ENCODE measurements at places on chromosomes 7 and 10.

GRCh38 chr10:103613616-103614015 is 120.1 kb downstream of the NEURL1 start:
- DNase-seq, result no peak

DNA sequence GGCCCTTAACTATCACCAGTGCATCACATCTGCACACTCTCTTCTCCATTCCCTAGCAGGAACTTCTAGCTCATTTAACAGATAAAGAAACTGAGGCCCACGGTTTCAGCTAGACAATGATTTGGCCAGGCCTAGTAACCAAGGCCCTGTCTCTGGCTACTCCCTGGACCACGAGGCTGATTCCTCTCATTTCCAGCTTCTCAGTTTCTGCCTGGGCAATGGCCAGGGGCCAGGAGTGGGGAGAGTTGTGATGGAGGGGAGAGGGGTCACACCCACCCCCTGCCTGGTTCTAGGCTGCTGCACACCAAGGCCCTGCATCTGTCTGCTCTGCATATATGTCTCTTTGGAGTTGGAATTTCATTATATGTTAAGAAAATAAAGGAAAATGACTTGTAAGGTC is 13.5 kb downstream of the AQP1 start:
- no peak for DNase-seq

GRCh38 chr10:21372651-21373410 is 152.7 kb downstream of the SKIDA1 start:
- DNase-seq, result peak; percentile 30

DNA sequence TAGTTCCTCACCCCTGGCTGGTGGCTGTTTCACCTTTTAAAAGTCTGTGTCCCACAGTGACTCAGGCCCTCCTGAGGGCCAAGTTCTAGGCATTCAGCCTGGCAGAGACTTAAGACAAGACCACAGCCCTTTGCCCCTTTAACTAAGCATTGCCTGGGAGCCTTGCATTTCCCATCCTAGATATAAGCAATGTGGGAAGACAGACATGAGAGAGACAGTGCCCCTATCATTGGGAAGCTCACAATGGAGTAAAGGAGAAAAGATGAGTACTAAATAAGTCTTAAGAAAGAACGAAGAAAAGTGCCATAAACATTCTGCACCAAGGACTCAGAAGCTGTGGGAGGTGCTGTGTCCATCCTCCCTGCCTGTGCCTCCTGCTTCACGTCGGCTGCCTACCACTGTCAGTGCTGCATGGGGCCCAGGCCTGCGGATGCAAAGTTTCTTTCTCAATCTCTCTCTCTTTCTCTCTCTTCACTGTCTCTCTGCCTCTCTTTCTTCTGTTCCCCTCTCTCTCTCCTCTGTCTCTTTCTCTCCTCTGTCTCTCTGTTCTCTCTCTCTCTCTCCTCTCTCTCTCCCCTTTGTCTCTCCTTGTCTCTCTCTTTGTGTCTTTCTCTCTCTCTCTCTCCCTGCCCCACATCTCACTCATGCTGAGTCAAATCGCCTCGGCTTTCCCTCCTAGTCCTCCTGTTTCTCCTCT is 21.5 kb downstream of the GPRIN2 start:
- no peak for DNase-seq

DNA sequence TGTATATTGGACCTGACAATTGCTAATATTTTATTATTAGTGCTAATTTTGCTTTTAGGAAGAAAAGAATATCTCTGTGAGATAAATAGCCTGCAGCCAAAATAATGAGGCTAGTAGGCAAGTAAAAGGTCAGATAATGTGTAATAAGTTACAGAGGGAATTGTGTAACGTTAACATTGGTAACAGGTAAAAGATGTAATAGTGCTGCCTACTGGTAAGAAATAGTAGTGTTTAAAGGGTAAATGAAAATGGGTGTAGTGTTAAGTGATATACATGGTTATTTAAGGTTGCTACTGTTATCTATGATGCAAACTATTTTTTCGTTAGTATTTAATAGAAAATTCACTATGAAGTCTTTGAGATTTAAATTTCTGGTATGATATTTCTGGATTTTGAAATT is 9.2 kb upstream of the FOXP2 start:
- peak; percentile 51 for DNase-seq

GRCh38 chr10:26556748-26557640 is 118.9 kb downstream of the APBB1IP start:
- peak; percentile 47 for DNase-seq

GRCh38 chr10:76184647-76185046 is 753.2 kb downstream of the LRMDA start:
- DNase-seq, result no peak

GRCh38 chr7:92589056-92589455 is 1.1 kb downstream of the FAM133B start:
- no peak for DNase-seq

All from MM.1S (cell line).